ENCODE measurements at places on chromosomes 7 and 10.

DNA sequence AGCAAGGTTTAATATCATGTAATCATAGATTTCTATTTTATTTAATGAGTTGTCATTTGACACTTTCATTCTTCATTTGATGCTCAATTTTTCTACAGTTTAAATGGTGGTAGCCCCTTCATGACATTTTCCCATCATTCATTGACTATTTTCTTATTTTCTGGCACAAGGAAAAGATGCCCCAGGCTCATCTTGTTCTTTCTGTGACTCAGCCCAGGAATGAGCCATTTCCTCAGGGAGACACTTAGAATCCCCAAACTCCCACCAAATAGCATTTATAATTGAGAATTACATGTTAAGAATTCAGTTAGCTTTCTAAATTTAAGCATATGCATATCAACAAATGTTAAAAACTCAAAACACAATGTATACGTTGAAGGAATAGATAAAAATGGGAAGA is 222.3 kb downstream of the KIF20B start:
- DNase-seq, result no peak

GRCh38 chr7:153185936-153186335 is 426.4 kb downstream of the ACTR3B start:
- no peak for DNase-seq

DNA sequence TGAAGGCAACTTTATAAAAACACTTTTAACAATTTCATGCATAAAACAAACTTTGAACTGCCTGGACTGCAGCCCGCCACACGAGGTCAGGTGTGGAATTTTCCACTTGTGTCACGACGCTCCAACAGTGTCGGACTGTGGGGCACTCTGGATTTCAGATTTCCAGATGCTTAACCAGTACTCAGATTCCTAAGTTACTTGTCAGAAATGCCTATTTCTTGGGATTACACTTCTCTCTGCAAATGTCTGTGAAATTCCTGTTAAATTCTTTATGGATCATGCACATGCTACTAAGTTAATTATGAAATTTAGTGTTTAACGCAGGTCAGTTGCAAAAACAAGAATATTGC is 473 bp upstream of the GPER1 start:
- no peak for DNase-seq

DNA sequence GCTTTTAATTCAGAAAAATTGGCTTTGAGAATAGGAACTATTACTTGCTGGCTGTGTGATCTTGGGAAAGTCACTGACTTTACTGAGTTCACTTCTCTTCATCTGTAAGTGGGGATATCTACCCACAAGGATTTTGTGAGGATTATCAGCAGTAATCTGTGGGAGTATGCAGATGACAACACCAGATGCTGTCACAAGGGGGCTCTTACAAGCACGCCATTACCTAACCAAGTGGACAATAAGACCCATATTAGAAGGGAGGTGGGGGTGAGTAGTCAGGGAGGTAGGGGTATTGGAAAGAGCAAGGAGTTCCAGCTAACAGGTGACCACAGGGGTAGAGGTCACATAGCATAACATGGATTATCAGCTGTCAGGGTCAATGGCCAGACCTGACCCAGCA is 569.4 kb downstream of the SUGCT start:
- DNase-seq, result no peak

DNA sequence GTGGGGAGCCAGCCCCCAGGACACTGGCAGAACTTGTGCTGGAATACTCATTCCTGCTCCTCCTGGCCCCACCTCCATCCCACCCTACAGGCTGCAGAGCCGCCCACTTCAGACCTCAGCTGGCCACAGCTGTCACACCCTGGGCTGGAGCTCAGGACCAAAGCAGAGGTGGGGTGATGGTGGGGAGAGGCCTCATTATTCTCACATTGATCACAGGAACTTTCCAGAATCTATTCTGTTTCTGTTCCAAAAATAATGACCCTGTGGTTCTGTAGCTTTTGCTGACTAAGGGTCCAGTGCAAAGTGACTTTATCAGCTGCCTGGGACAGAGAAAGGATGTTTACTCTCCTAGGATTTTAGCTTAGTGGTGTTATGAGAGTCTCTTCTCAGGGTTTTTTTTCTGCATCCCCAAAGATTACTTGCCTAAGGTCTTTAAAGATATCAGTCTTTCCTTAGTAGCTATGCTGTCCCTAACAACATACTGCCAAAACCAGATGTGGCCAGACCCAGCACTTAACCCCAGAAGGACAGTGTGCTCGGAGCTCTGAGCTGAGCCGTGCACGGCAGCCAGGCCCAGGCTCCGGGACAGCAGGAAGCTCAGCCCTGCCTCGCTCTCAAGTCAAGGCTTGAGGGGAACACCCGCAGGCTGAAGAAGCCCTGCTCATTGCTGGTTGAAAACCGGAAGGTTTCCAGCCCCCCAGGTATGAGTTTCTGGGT is 223.3 kb downstream of the MLLT10 start:
- DNase-seq, result no peak

- DNase-seq, result no peak
Observed at GRCh38 chr10:6702030-6702429, 122.0 kb upstream of the PRKCQ start.

- no peak for DNase-seq
Observed at GRCh38 chr7:84783141-84783778, 403.6 kb downstream of the SEMA3D start.

GRCh38 chr10:76021398-76021797 is 590.0 kb downstream of the LRMDA start:
- DNase-seq, result no peak

DNA sequence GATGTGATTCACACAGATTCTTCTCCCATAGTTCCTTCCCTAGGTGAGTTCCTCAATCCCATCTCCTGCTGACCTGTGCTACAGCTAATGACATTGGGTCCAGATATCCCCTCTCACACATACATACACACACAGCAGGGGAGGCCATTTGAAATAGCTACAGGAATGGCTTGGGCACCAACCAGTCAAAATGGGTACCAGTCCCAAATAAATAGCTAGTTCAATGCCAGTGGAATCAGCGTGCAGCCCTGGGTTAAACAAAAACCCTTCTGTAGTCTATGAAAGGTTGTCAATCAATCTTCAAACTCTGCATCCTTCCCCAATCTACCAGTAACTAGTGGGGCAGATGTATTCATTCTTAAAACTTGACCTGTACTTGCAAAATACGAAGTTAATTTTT is 9.3 kb downstream of the PNLIPRP2 start:
- DNase-seq, result no peak

All from GM20000 (cell line).